Spinal cord (tissue), 10 donors: ENCODE measurements at places on chromosomes 4 and X. TPM values are rescaled to one million over a fixed set of nuclear protein-coding genes. Genes with fewer than 3 reads are reported as not detected.

Gene APBB2
- total RNA-seq, result 97.7 TPM

GRCh38 chrX:126137899-126138298 is 28.2 kb downstream of the DCAF12L2 start:
- H3K4me1 ChIP-seq, result no peaks in the 10 kb centered on the region
- no peak overlapping the region for H3K27ac ChIP-seq
- H3K27me3 ChIP-seq, result no peaks in the 10 kb centered on the region
- no peaks in the 10 kb centered on the region for H3K36me3 ChIP-seq

GRCh38 chr4:17966312-17966711 is 55.2 kb downstream of the LCORL start:
- H3K36me3 ChIP-seq, result no peaks in the 10 kb centered on the region
- no peaks in the 10 kb centered on the region for H3K4me1 ChIP-seq
- H3K4me3 ChIP-seq, result no peak overlapping the region
- H3K27me3 ChIP-seq, result no peaks in the 10 kb centered on the region
- DNase-seq, result no peak

GRCh38 chr4:17232566-17233253 is 279.2 kb downstream of the QDPR start:
- DNase-seq, result no peak
- no peak overlapping the region for H3K4me3 ChIP-seq
- H3K4me1 ChIP-seq, result no peaks in the 10 kb centered on the region
